Kasumi-1 (cell line): ENCODE measurements at places on chromosomes 11 and 22.

- DNase-seq = peak; percentile 43
Observed at GRCh38 chr11:35029979-35030682, 108.8 kb upstream of the CD44 start.

DNA sequence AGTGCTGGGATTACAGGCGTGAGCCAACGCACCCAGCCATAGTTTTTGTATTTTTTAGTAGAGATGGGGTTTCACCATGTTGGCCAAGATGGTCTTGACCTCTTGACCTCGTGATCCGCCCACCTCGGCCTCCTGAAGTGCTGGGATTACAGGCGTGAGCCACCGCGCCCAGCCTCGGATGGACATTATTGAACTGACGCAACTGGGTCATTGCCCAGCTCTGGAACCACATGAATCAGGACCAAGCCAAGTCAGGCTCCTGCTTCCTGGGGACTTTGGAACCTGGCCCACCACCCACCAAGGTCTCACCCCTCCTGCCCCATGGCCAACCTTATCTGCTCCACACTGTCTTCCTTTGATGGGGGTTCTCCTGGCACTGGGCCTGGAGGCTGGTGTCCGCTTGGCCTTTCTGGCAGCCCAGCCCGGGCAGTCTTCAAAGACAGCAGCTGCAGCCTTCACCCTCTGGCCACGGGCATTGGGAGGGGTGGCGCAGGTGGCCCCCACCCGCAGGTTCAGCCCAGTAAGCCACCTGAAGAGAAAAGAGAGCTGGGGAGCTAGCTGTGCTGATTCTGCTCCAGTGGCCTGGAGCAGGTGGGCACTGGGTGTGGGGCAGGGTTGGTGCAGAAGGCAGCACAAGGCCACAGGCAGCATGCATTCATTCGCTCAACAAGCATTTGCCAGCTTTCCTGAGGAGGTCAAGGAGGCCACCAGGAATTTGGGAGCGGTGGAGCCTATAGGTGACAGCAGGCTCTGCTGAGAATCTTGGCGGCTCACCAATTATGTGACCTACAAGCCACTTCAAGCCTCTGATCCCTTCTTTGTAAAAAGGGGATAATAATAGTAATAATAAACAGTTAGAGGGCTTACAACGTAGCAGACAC is 5.7 kb downstream of the CHADL start:
- no peak for DNase-seq

DNA sequence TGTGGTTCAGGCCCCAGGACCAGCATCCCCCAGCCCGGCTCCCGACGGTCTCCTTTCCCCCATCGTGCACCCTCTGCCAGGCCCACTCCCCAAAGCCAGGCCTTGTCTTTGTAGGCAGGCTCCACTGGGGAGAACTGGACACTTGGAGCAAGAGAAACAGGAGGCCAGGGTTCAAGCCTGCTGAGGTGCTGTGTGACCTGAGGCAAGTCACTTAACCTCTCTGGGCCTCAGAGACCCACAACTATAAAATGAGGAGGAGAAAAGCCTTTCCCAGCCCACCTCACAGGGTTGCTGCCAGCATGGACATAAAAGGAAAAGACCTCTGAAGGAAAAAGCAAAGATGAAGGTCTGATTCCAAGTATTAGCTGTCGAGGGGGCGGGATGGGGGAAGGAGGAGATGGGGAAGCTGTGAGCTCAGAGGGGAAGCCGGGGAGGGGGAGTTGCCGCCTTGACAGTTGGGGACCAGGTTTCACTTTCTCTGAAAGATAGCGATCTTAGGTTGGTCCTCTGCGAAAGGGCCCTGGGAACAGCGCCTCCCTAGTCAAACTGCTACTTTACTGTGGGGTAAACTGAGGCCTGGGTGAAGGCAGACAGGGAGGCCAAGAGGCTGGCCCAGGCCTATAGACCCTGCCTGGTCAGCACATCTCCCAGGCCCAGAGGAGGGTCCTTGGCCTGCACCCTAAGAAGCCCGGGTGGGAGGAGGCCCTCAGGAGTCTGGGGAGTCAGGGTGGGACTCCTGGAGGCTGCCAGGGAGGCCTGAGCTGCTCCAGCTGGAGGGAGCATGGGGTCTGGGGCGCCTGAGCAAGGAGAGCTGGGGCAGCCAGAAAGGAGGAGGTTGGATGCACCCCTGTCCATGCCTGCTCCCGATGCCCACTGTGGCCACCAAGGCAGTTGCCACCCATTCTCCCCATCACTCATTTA is 991 bp upstream of the OSM start:
- DNase-seq = peak; percentile 69

DNA sequence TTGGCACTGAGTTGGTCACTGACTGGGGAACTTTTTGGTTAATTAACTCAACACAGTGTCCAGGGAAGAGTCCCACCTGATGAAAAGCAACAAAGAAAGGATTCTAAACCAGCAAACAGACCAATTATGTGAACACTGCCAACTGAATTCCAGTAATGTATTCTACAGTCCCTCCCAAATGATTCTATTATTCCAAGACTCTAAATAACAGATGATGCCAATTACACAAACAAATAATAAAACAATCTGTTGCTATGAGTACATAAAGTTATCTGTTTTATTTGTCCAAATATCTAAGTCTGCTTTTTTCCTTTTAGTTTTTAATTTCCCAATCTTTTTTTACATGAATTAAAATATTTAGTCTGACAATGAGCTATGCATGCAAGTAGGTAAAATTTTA is 98.3 kb upstream of the TP53AIP1 start:
- no peak for DNase-seq

- DNase-seq = no peak
Observed at GRCh38 chr11:93323747-93324146, 6.8 kb upstream of the DEUP1 start.

GRCh38 chr11:35180317-35181233 is 41.6 kb downstream of the CD44 start:
- no peak for DNase-seq

DNA sequence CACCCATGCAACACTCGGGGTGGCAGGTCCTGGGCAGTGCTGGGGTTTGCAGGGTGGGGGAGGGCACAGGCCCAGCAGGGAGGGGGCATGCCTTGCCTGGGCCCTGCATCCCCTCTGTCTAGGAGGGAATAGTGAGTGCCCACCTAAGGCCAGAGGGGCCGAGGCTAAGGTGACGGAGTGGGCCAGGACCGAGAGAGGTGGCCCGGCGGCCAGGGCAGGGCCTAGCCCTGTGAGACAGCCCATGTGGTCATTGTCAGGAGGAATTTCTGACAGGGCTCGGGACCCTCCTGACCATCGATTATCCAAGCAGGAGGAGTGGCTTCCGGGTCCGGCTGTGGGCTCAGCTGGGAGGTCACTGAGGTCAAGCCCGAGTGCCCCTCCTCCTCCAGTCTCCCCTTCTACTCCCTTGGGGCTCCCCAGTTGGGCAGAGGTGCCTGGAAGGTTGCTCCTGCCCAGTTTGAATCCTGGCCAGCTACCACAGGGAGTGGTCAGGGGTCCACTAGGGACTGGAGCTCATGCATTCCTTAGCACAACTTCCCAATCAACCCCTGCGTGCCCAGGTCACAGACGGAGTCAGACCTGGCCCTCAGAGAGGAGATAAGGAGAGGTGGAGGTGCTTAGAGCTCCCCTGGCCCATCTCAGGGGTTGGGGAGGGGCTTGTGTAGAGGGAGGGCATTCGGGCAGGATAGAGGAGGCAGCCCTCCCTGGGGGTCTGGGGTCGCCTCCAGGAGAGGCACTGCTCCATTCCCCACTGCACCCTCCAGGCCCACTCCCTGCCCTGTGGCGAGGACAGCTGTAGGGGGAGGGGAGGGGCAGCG is 14.7 kb downstream of the GP1BB start:
- DNase-seq = no peak

- DNase-seq = no peak
Observed at GRCh38 chr11:44029977-44030911, 17.5 kb upstream of the ACCSL start.

DNA sequence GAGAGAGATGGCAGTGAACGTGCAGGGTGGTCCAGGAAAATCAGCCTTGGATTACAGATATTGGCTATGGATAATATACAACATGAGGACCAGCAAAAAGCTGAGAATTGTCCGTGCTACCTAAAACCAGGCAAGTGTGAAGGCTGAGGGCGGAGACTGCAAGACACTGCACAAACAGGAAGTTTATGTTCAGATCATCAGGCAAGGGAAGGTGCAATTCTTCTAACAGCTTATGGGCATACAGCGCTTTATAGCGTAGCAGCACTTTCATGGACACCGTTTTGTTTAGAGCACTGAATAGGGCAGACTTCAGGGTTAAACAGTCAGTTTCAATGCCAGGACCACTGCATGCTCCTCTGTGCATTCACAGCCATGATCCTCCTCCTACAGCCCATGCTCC is 93.1 kb upstream of the TMEM45B start:
- DNase-seq = no peak

GRCh38 chr11:123034597-123034996 is 27.3 kb downstream of the HSPA8 start:
- DNase-seq = no peak

GRCh38 chr11:69914286-69915150 is 95.3 kb upstream of the FGF3 start:
- DNase-seq = no peak

- DNase-seq = no peak
Observed at GRCh38 chr22:38866399-38867123, 5.5 kb downstream of the CBX6 start.

- no peak for DNase-seq
Observed at GRCh38 chr11:67440229-67441097, 2.8 kb downstream of the CORO1B start.

DNA sequence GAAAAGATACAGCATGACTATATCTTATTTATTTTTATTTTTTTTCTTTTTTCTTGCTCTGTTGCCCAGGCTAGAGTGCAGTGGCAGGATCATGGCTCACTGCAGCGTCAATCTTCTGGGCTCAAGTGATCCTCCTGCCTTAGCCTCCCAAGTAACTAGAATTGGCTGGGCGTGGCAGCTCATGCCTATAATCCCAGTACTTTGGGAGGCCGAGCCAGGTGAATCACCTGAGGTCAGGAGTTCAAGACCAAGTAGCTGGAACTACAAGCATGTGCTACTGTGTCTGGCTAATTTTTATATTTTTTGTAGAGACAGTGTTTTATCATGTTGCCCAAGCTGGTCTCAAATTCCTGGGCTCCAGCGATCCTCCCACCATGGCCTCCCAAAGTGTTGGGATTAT is 28.3 kb upstream of the CCDC134 start:
- no peak for DNase-seq

DNA sequence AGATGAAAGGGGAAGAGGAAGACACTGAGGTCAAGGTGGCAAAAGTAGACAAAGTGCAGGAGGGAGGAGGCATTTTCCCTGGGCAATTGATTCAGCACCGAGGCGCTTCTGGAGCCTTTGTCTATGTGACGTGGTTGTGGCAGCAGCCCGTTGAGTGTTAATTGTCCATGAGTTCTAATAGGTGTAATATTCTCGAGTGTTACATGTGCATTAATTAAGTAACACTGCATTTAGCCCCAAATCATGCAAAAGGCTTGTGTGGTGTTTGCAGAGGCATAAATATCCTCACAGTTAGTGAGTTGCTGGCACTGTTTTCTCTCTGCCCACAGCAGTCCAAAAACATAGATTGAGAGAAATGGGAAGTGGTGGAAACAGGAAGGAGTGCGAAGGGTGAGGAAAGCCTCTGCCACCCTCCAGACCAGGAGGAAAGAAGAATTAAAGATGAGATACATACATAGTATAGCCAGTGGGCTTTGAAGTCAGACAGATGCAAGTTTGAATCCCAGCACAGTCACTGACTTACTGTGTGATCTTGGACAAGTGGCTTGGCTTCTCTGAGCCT is 361.2 kb downstream of the MN1 start:
- DNase-seq = peak; percentile 5

- no peak for DNase-seq
Observed at GRCh38 chr11:70296681-70297080, 26.2 kb downstream of the PPFIA1 start.

DNA sequence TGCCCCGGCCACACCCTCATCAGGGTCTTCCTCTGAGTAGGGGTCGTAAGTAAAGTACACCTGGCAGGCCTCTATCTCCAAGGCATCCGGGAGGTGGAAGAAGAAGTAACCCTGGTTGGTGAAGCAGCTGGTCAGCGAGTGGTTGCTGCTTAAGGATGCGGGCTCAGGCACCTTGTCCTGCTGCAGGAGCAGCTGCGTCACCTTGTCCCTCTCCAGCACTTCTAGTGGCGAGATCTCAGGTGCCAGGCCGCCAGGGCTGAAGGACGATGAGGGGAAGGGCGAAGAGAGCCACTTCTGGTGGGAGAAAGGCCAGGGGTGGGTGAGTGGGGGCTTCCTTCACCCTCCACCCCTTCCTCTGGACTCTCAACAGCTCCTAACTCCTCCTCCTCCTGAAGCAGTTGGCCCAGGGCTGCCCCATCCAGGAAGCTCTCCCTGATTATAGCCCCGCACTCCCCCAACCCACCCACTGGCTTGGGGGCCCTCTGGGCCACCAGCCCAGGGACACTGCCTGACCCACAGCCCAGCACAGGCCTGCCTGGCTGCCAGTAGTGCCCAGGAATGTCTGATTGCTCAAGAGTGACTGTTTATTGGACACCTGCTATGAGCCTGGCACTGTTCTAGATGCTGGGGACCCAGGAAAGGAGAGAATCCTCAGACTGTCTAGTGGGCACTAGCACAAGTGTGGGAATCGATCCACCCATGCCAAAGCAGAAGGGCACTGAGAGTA is 19.2 kb upstream of the TMPRSS6 start:
- no peak for DNase-seq

GRCh38 chr22:48042621-48043395 is 1280.4 kb downstream of the TBC1D22A start:
- no peak for DNase-seq
